ENCODE measurements at places on chromosomes 4 and X.
A peak's percentile ranks its signal among the peaks of the same experiment; 100 is the strongest.

GRCh38 chr4:150990250-150990649 lies 24.8 kb downstream of the LRBA start:
- no peak for DNase-seq

DNA sequence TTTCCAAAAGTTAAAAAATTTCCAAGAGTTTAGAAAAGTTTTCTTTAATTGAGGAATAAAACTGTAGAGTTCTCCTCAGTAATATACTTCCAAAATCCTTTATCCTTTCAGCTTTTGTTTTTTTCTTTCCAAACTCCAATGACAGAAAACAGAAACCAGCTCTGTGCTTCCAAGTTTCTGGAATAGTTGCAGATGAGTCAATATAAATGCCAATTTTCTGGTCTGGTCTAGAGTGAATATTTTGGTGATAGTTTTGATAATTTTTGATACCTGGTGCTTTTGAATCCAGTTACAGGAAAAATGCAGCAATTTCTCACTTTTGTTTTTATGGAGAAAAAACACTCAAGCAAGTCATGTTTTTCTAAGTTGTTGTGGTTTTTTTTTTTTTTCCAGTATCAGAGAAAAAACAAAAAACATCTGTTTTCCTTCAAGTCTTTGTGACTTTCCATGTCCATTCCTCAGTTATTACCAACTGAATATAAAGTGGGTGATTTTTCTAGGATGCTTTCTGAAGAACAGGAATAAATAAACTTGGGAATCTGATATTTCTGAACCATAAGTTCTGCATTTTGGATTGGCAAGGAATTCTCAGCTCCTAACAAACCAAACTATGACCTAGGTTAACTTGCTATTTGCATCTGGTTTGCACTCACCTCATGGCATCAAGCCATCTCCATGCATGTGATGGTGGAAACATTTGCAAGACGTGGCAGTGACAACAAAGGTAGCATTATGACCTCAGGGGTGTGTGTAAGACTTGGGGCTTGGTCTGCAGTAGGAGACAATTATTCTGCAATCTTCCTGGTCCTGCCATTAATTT lies 139.1 kb downstream of the VEGFC start:
- DNase-seq, result no peak

DNA sequence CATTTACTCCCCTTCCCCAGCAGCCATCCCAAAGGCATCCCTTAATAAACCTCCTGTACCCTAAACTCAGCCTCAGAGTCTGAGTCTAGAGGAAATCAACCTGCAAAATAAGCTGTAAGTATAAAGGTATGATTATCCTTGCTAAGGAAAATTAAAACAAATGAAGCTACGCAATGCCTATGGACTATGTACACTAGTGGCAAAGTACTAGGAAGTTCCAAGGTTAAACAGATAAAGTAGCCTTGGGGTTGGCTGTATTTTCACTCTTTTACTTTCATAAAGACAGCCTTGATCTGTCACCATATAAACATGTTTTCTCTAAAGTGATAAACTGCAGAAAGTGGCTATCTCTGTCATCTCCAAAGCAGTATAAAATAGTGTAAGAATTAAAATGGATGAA lies 35.9 kb downstream of the MAP3K15 start:
- DNase-seq, result no peak

- DNase-seq, result no peak
Measured at GRCh38 chr4:136301749-136302495, 1230.4 kb downstream of the PCDH18 start.

DNA sequence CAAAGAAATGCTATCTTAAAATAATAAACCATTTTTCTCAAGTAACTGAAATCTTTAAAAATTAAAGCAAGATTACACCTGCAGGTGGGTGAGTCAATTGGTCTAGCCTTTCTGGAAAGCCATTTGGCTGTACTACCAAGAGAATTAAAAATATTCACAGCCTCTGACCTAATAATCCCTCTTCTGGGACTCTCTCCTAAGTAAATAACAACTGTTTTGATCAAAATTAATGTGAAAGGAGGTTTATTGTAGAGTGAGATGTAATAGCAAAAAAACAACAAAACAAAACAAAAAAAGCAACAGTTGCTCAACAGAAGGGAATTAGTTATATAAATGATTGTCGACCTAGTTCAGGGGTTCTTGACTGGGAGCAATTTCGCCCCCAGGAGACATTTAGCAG lies 89.0 kb downstream of the GEMIN8 start:
- no peak for DNase-seq

GRCh38 chr4:152917543-152918395 lies 18.4 kb upstream of the FHDC1 start:
- no peak for DNase-seq

DNA sequence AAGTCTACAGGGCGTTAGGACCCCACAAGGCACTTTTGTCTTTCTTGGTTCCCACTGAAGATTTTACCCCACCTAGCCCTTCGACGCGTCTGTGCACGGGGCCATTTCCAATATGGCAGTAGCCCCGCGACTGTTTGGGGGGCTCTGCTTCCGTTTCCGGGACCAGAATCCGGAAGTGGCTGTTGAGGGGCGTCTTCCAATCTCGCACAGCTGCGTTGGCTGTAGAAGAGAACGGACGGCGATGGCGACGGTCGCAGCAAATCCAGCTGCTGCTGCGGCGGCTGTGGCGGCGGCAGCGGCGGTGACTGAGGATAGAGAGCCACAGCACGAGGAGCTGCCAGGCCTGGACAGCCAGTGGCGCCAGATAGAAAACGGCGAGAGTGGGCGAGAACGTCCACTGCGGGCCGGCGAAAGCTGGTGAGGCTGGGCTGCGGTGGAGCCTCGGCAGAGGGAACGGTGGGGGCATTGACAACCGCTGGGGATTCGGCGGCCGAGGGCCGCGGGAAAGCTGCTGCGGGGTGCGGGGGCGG lies at the start of gene USP11:
Gene USP11 (plus strand): TSS at position 207 of the 530 bp plus-strand sequence. CDS start 35 bp downstream, at position 242.
- DNase-seq, result peak; percentile 74

GRCh38 chr4:5611750-5612149 lies 96.6 kb downstream of the EVC2 start:
- DNase-seq, result no peak

GRCh38 chrX:109934935-109935334 lies 68.0 kb upstream of the TMEM164 start:
- no peak for DNase-seq

DNA sequence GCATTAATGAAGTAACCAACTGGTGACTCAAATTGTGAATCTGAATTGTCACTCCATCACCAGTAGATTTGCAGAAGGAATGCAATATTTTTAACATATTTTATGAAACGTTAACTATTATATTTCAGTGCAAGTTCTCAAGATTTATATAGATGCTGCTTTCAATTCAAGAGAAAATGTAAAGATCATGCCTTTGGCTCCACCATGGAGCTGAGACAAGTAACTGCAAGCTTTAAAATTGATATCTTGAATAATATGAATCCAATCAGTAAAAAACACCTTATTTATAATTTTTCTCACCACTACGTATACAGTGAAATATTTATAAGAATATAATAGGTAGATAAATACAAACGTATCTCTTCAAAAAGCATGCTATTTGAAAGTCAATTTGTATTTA lies 27.8 kb upstream of the GALNTL6 start:
- no peak for DNase-seq

GRCh38 chr4:85637778-85638177 lies 162.8 kb downstream of the ARHGAP24 start:
- no peak for DNase-seq

- DNase-seq, result no peak
Measured at GRCh38 chrX:12751887-12752286, 39.3 kb upstream of the PRPS2 start.

DNA sequence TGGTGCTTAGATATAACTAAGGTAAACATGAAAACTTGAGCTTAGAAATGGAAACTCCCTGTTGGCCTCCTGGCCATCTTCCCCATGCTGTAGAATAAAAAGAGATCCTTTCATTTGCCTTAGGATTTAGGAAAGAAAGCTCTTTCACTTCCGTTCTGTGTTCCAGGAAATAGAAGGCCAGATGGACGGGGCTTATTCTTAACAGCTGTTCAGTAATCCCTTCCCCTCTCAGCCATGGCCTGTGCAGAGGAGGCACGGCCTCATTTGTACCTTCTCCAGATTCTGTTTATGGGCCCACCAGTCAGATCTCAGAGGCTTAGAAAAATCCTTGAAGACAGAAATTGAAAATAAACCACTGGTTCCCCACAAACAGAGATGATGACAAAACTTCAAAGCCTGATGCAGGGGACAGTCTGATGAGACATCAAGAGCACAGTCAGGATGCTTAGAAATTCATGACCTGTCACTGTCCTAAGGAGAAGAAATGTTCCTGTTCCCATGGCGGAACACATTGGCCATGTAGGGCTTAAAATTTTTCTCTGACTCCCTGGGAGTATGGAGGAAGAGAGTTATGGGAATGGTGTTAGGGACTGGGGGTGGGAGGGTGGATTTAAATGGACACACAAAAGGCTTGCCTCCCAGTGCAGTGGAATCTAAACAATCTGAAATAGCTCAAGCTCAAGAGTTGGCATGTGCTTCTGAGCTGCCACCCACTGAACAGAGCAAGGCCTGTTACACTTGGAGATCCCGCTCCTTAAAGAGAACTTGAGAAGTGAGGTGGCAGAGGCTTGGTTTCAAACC lies 188.8 kb downstream of the SOWAHB start:
- no peak for DNase-seq

DNA sequence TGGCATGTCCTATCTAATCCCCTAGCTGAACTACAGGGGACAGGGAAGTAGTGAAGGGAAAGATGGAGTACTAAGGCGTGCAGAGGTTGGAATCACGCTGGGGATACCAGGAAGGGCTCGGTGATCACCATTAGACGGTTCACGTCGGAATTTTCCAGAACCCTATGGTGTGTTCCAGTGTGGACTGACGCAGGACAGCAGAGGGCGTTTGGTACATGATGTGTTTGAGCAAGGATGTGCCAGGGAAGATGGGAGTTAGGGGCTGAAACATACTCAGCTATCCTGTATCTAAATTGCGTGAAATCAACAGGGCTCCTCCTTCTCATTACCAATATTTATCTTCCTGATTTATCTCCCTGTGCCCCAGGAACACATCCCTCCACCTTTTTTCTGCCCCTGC lies 33.7 kb downstream of the PRPS2 start:
- no peak for DNase-seq

DNA sequence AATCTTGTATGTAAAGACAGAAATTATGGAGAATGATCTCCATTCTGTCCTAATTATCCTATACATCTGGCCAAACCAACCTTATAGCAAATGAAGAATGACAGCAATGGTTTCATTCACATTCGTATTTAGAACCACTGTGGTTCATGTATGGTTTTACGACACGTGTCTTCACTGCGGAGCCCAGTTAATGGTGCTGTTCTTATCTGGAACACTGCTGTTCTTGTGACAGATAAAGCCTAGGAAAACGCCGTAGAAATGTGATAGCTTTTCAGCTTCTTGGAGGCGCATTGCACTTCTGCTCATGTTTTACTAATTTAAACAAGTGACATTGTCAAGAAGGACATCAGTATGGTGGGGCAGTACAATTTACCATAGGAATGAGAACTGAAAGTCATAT lies 2266.4 kb upstream of the TENM3 start:
- no peak for DNase-seq

GRCh38 chrX:13449441-13449840 lies 120.0 kb upstream of the EGFL6 start:
- DNase-seq, result no peak

DNA sequence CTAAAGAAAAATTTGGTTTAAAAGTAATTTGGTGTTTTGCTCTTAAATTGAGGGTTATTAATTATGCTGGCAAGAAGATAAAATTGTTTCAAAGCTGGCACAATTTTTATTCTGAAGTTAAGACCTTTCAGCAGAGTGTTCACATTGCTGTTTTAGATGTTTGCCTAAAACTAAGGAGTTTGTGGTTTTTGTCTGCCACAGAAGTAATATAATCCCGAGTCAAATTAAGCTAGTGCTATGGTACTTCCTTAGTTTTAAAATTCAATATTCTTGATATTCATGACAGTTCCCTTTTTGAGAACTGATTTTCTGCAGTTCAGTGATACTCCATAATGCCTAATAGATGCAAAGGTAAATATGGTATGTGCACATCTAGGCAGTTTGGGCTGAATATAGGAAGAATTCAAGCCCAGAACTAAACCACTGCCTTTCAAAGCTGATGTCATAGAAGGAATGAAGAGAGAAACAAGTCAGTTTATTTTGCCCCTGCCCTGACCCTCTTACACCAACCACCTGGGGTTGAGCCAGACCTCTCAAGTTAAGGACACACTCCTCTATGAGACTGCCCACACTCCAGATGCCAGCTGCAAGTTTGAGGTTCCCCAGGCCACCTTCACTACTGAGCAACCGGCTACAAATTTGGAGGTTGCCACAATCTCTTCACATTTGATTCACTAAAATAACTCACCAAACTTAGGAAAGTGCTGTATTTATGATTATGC lies 32.1 kb upstream of the VEGFC start:
- DNase-seq, result no peak

DNA sequence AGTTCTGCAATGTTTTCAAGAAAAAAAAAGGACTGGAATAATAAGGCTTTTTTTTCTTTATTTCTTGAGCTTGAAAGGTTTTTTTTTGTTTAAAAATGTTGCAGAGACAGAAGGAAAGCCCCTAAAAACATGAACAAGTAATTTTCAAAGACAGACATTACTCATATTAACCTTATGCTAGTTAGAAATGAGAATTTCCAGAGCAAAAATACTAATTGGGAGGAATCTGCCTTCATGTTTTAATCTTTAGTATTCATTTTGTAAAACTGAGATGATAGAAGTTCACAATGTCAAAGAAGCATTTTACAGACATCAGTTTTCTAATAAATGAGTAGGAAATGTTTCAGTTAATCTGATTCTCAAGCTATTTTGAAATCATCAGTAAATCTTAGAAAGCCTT lies 1805.3 kb downstream of the PCDH7 start:
- no peak for DNase-seq

- no peak for DNase-seq
Measured at GRCh38 chr4:53378171-53378482, 686 bp downstream of the FIP1L1 start.

DNA sequence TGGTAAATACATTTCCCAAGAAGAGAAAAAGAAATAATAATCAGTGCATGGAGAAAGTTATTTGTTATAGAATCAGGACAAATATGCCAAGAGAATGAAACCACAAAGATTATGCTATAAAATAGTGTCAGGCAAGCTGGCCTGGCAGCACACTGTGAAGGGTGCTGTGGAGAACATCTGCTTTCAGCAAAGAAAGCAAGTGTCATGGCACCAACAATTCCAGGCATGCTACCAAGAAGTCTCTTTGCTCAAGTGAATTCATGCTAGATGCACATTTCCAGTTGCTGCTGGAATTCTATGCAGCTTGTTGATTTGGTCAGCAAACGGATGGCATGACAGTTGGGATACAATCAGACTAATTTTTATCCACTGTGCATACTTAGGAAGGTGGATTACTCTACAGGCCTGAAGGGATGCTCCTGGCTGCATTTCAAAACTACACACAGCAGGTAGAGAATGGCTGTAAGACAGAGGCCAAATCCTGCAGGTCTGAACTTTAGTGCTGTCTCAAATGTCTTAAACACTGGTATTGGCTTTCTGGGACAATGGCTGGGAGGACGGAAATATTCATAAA lies 154.6 kb upstream of the FAT1 start:
- DNase-seq, result no peak
